Glomerular endothelial cell (primary cell): ENCODE measurements at places on chromosomes 6 and 20. TPM values are rescaled to one million over a fixed set of nuclear protein-coding genes. Genes with fewer than 3 reads are reported as not detected.

DNA sequence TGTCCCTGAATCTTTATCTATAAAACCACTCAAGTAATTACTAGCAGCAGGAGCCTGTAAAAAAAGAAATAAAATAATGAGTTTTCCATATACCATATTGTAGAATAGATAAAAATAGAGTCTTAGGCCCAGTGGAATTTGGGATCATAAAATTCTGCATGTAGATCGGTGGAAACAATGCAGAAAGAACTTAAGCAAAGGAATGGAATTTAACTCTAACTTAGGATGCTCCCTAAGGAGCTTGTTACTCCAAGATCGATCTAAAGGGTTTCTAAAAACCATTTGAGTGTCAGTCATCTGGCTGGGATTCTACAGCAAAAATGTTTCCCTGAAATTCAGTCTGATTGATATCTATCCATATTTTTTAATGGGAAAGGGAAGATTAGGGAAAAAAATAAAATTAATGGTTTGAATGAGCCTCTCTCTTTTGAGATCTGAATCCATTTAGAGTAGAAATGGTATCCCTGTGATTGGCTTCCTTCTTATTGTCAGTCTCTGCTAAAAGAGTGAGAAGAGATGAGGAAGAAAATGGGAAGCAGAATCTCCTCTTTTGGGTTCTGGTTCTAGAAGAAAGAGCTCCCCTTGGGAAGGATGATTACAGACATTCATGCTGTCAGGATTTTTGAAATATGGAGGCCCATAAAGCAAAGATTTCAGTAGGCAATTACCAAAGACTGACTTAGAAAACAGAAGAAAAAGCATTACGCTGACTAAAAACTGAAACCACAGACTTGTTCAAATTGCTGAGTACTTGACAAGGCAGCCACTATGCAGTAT, 564.3 kb upstream of the MARCKS start:
- DNase-seq: no peak

The PLCB4 gene
- 4.3 and 5.9 TPM in 2 replicates for total RNA-seq

The CST2 gene
- total RNA-seq: not detected in 2 replicates

The TRDN gene
- total RNA-seq: not detected in 2 replicates

The WFDC5 gene
- total RNA-seq: not detected in 2 replicates

DNA sequence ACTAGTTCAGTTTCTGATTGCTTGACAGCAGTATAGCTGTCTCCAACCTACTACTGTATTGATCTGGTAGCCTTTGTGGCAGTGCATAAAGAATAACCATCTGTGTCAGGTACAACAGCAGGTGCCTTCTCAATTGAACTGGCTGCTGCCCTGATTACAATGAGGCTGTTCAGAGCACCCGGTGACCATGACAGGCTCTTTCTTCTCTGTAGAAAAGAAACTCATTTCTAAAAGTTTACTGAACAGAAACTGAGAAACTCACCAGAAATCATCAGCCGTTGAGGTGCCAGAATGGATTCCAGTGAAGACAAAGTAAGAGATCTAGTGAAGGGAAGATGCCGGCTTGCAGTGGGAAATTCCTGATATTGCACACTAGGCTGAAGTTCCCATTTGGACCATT, 954.4 kb downstream of the PHF3 start:
- no peak for DNase-seq

DNA sequence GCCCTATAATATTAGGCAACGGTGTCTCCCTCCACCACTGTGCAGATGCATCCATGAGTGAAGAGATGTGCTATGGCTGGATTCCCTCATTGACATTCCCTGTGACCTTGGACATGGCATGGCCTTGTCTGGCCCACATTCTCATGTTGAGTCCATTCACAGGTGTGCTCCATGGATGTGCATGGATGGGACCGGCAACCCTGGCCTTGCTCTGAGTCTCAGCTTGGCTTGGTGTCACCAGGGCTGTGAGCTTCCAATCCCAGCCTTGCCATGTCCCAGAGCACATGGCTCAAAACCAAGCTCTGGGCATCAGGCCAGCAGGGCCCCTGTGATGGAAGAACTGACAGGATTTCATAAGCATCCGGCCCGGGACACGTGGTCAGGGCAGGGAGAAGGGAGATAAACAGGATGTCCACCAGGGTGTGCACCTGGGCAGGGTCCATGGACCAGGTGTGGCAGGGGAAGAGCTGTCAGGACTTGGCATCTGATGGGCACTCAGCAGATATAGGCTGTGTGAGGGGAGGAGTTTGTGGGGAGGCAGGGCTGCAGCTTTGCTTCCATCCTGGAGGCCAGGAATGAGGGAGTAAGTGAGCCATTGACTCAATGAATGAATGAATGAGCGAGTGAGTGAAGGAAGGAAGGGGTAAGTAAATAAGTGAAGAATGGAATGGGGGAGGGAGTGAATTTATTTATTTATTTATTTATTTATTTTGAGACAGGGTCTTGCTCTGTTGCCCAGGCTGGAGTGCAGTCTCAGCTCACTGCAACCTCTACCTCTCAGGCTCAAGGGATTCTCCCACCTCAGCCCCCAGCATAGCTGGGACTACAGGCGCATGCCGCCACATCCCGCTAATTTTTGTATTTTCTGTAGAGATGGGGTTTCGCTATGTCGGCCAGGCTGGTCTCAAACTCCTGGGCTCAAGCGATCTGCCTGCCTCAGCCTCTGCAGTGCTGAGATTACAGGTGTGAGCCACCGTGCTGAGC, 15.7 kb downstream of the NRSN2 start:
- no peak for DNase-seq

The NKX2-2 gene
- total RNA-seq: not detected in 2 replicates

DNA sequence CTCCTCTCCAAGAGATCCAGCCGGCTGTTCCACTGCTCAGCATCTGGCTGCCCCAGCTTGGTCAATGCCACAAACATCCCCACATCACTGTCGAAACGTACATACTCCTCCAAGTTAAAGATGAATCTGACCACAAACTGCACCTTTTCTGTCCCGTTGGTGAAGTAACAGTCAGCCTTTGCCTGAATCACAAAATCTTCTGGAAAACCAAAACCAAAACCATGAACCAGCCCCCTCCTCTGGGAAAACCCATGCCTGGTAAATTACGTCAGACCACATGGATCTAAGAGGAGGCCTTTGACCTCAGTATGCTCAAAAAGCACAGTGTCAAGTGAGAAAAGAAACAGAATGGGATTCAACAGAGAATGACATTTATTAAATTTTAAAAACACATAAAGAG, 1.7 kb downstream of the HLA-DOB start:
- DNase-seq: no peak

GRCh38 chr6:165244524-165245247, 64.7 kb downstream of the C6orf118 start:
- no peak for DNase-seq

GRCh38 chr6:128368213-128368944, 152.0 kb downstream of the PTPRK start:
- DNase-seq: peak; percentile 37

DNA sequence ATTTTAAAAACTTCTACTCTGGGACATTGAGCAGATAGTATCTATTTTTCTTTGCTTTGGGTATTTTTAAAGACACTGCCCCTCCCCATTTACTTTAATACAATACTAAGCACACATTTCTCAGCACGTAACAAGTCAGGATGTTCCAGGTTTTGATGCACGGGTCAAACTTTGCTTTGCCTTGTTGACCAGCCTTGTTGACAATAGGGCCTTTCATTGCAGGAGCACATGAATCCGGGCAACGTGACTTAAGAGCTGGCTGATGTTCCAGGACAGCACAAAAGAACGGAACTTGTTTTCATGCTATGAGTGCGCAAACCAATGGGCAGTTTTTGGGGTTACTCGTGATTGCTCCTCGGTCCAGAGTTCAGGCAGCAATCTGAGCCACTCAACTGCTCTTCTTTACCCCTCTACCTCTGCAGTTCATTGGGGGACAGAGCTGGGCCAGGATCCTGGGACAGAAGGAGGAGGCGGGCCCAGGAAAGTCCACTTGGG, 78.6 kb upstream of the SLC22A16 start:
- DNase-seq: no peak

The MRPS26 gene
- 30.8 and 37.9 TPM in 2 replicates for total RNA-seq

- DNase-seq: no peak
Measured at GRCh38 chr6:24207413-24207812, 81.4 kb downstream of the NRSN1 start.

GRCh38 chr20:50594591-50595432, 84.6 kb downstream of the PTPN1 start:
- no peak for DNase-seq

DNA sequence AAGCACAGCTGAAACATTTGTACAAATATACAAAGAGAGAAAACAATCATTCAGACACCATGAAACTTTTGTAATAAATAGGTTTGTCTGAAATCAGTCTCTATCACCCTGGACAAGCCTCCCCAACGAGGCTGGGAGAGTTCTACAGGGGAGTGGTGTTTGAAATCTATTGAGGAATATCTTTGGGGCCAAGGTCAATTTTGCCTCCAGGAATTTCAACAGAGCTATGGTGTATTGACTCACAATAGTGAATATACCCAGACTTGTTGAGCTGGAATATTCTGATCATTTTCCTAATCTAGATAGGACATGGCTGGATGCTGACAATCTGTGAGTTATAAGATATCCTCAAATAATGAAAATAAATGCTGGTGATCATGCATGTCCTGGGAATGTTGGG, 51.5 kb upstream of the ENPP5 start:
- no peak for DNase-seq

- DNase-seq: no peak
Measured at GRCh38 chr6:134161041-134161440, 108.6 kb upstream of the SLC2A12 start.

GRCh38 chr6:166841216-166841615, 115.1 kb downstream of the RNASET2 start:
- no peak for DNase-seq

DNA sequence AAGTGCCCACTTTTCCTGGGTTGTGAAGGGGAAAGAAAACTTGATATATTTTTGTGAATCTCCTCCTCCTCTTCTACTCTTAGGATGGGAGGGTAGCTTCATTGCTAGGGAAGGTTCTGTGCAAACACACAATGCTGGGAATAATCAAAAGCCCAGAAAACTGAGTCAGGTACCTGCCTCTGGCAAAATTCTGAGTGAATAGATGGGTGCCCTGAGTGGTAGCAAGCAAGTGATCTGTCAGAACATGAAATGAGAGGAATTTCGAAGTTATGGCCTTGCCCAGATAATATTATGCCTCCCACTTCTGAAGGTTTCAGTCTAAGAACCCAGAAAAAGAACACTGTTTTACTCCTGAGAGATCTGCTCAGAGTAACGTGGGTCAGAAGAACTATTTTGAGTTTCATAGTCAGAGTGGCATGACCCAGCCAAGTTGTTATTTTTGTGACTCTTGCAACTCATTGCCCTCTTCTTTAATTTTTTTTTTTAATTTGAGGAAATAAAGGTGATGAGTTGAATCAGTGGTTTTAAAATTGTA, 158.3 kb downstream of the BMP2 start:
- DNase-seq: no peak

The C6orf163 gene
- total RNA-seq: 0.15 and 3.0 TPM in 2 replicates

The MBOAT1 gene
- total RNA-seq: 1.4 and 2.9 TPM in 2 replicates

- no peak for DNase-seq
Measured at GRCh38 chr6:47187893-47188587, 121.7 kb downstream of the TNFRSF21 start.

DNA sequence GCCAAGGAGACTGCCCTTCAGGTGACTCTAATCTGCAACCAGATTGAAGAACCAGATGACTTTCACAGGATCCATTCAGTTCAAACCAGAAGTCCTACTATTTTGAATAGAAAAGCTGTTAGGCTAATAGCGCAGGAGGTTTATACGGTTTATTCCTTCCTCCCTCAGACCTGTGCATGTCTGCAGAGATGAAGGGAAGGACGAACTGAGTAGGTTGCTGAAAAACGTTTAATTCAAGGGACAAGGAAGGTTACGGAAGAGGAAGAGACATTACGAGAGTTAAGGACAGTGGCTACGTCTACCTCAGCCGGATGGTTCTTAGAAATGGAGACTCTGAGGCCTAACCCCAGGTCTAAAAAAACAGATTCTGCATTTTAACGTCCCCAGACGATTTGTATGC, 978 bp downstream of the AURKA start:
- no peak for DNase-seq

- DNase-seq: no peak
Measured at GRCh38 chr6:152845421-152845820, 94.8 kb downstream of the VIP start.

DNA sequence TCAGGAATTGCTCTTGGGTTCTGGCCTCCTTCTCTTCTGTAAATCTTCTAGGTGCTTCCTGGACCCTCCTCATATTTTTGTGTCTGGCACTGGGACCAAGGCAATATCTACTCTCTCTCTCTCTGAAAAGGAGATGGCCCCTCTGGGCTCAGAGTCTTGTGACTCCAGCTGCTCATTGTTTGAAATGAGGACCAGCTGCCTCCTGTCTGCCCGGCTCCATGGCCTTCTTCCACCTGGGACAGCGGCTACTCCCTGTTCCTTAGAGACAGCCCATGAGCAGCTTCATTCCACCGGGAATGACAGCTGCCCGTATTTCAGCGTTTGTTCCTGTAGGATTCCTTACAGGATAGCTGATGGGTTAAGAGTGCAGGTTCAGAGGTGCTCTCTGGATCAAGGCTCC, 2.9 kb downstream of the TGM3 start:
- no peak for DNase-seq

The IFNGR1 gene
- 52.7 and 77.8 TPM in 2 replicates for total RNA-seq

DNA sequence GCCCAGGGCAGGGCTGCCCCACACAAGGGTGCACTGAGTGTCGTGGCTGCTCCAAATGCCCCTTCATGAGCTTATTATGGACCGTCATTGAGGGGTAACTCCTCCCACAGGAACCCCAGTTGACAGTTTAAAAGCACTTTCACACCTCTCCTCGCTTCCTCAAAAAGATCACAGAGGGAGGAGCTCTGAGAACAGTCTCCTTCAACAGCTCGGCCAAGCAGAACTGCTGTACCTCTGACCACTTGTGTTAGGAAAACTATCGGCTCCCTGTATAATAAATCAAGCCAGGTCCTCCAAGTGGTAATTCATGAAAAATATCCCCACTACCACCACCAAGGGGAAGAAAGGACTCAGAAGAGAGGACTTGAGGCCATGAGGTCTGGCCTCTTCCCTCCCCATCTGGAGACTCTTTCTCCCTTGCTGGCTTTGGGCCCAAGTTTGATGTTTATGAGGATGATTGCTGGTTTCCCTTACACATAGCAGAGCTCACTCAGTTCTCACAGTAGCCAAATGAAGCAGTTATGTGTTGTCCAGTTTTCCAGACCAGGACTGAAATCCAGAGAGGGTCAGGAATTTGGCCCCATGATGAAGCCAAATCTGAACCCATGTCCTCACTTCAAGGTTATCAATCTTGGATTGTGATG, 8.7 kb downstream of the SNX21 start:
- DNase-seq: no peak

DNA sequence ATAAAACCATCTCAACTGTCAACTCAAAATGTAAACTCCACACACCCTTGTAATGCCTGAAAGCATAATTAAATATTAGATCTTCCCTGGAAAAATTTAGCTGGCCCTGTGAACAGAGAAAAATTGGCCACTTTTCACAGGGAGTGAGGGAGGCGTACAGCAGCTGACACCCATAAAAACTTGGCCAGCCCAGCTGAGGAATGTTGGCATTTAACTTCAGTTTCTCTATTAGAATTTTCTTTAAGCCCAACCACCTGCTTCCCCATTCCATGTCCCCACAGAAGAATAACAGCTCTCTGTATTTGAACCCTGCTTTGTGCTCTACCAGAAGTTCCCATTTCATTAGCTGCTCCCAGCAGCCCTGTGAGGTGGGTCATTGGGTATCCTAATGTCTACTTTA, 41.0 kb downstream of the PKHD1 start:
- DNase-seq: no peak
